ENCODE measurements at places on chromosomes 13 and 19. TPM values are rescaled to one million over a fixed set of nuclear protein-coding genes. Genes with fewer than 3 reads are reported as not detected.

GRCh38 chr19:1609680-1610474 lies 4.6 kb upstream of the UQCR11 start:
- no peak for DNase-seq
- peaks cover 5% of the 10 kb centered on the region for H3K4me1 ChIP-seq
- no peak overlapping the region for H3K27ac ChIP-seq
- H3K4me3 ChIP-seq: no peak overlapping the region

DNA sequence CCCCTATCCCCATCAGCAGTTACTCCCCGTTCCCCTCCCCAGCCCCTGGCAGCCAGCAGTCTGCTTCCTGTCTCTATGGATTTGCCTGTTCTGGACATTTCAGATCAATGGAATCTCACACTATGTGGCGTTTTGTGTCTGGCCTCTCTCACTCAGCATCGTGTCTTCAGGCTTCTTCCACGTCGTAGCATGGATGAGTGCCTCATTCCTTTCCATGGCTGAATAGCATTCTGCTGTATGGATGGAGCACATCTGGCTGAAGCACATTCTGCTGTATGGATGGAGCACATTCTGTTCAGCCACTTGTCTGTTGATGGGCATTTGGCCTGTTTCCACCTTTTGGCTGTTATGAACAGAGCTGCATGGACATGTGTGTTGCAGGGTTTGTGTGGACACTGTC lies 29.5 kb downstream of the CRTC1 start:
- no peak for DNase-seq
- no peaks in the 10 kb centered on the region for H3K27me3 ChIP-seq
- H3K27ac ChIP-seq: peak overlapping the region; percentile 50
- H3K4me1 ChIP-seq: peaks cover 7% of the 10 kb centered on the region
- no peak overlapping the region for H3K4me3 ChIP-seq
- H3K36me3 ChIP-seq: no peaks in the 10 kb centered on the region

DNA sequence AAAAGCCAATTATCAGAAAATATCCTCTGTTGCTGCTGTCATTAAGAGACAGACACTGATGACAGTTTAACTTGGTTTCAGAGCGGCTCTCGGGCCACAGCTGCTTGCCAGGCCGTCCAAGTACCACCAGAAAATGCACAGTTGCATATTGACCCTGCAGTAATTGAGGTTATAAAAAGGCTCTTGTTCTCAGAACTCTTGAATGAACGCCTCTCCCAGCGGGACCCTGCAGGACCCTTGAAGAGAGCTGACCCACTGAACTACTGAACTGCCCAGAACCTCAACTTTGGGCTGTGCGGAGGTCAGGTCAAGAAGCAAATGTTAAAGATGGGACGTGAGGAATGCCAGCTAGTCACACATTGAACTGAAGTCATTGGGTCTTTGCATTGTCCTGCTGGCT lies 1559.0 kb upstream of the SLC10A2 start:
- peaks cover 5% of the 10 kb centered on the region for H3K4me1 ChIP-seq
- DNase-seq: no peak
- H3K36me3 ChIP-seq: no peaks in the 10 kb centered on the region

- H3K27me3 ChIP-seq: no peaks in the 10 kb centered on the region
- no peak for DNase-seq
- H3K27ac ChIP-seq: no peak overlapping the region
- no peaks in the 10 kb centered on the region for H3K36me3 ChIP-seq
Observed at GRCh38 chr13:37114250-37114649, 8.8 kb upstream of the CSNK1A1L start.

- H3K27me3 ChIP-seq: no peaks in the 10 kb centered on the region
- H3K36me3 ChIP-seq: peaks cover 3% of the 10 kb centered on the region
Observed at GRCh38 chr19:10839114-10840050, 3.4 kb upstream of the TMED1 start.

DNA sequence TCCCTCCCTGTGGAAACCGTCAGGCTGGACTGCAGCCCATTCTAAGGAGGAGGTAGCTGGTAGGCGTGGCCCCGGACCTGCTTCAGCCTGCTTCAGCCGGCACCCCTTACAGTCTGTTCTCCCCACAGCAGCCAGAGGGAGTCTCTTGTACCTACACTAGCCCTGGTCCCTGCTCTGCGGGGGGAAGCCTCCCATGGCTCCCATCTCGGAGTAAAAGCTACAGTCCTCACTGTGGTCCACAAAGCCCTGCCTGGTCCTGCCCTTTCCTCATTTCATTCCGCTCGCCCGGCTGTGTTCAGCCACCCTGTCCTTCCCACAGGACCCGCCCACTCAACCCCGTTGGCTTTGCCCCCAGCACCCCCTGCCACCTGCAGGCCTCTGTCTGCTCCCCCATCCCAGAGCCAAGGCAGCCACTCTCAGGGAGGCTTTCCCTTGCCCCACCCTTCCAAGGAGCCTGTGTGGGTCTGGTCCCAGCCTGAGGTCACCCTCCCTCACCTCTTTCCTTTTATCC lies 1.3 kb downstream of the PGLYRP1 start:
- H3K36me3 ChIP-seq: peaks cover 7% of the 10 kb centered on the region
- H3K27me3 ChIP-seq: peaks cover 2% of the 10 kb centered on the region
- no peak overlapping the region for H3K4me3 ChIP-seq

GRCh38 chr13:80555796-80556678 lies 215.1 kb upstream of the SPRY2 start:
- no peak overlapping the region for H3K27ac ChIP-seq
- H3K4me1 ChIP-seq: peaks cover 25% of the 10 kb centered on the region
- H3K4me3 ChIP-seq: no peak overlapping the region
- no peak for DNase-seq
- no peaks in the 10 kb centered on the region for H3K36me3 ChIP-seq

GRCh38 chr19:49585023-49585422 lies 3.9 kb downstream of the PRRG2 start:
- H3K4me3 ChIP-seq: no peak overlapping the region
- H3K36me3 ChIP-seq: no peaks in the 10 kb centered on the region
- peaks cover 6% of the 10 kb centered on the region for H3K4me1 ChIP-seq
- H3K27ac ChIP-seq: no peak overlapping the region

GRCh38 chr13:70432276-70432805 lies 324.1 kb upstream of the KLHL1 start:
- H3K27ac ChIP-seq: no peak overlapping the region
- DNase-seq: no peak
- H3K27me3 ChIP-seq: no peaks in the 10 kb centered on the region
- no peaks in the 10 kb centered on the region for H3K36me3 ChIP-seq
- no peak overlapping the region for H3K4me3 ChIP-seq

- H3K4me3 ChIP-seq: no peak overlapping the region
- H3K27ac ChIP-seq: no peak overlapping the region
- no peaks in the 10 kb centered on the region for H3K4me1 ChIP-seq
- no peak for DNase-seq
Observed at GRCh38 chr13:45295536-45295935, 45.4 kb downstream of the TPT1 start.

DNA sequence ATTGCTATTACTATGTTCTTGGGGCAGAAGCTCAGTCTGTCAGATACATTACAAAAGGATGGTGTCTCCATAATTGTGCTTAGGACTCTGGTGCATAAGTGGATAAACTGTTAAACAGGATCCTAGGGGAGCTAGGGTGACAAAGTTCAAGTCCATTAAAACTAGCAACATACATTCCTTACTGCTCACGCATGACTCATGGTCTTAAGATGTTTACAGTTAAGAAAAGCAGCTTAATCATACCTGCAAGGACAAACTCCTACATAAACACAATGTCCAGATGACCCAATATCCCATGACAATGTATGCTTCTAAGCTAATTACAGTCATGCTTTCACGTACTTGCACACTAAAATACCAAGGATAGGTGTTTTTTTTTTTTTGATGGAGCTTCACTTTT lies 3.5 kb upstream of the ZNF701 start:
- H3K27me3 ChIP-seq: no peaks in the 10 kb centered on the region
- peaks cover 19% of the 10 kb centered on the region for H3K4me1 ChIP-seq
- H3K27ac ChIP-seq: no peak overlapping the region
- H3K4me3 ChIP-seq: no peak overlapping the region
- DNase-seq: no peak

DNA sequence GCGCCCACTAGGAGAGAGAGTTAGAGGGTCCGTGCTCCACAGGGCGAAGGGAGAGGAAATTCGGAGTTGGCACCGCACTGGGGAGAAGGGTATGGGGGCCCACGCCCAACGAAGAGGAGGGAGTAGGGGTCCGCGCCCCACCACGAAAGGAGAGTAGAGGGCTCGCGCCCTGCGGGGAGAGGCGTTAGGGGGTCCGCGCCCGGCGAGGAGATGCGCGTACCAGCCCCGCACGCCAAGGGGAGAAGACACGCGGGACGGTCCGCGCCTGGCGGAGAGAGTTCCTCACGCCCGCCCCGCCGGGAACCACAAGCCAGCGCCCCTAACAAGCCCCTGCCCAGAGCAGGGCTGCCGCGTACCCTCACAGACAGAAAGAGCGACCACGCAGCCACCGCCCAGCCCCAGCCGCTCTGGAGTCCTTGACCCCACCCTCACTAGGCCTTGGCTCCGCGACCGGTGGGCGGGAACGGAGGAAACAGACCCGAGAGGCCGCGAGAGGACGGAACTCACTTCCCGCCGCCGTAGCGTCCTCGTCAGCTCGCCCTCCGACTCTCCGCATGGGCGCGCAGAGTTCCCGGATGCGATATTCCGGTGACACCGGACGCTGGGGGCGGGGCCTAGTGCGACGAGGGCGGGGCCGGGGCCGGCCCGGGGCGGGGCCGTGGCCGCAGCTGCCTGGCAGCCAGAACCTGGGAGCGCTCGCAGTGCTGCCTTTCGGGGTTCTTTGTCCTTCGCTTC lies 20.0 kb upstream of the ZSCAN18 start:
- no peaks in the 10 kb centered on the region for H3K27me3 ChIP-seq
- H3K27ac ChIP-seq: no peak overlapping the region
- no peaks in the 10 kb centered on the region for H3K4me1 ChIP-seq
- no peak for DNase-seq
- H3K4me3 ChIP-seq: no peak overlapping the region

Gene LRP3
- 28.3 TPM for total RNA-seq

Gene CYP4F8
- total RNA-seq: not detected

Gene TINCR
- 2.5 TPM for total RNA-seq

All from mesothelial cell of epicardium (in vitro differentiated cells).